CD4-positive, alpha-beta T cell treated with Interleukin-12 subunit alpha and Interleukin-12 subunit beta, for 1 hour (primary cell): ENCODE measurements at places on chromosomes 5 and 9.

GRCh38 chr5:151949701-151950308 is 25.2 kb upstream of the GLRA1 start:
- DNase-seq = no peak

DNA sequence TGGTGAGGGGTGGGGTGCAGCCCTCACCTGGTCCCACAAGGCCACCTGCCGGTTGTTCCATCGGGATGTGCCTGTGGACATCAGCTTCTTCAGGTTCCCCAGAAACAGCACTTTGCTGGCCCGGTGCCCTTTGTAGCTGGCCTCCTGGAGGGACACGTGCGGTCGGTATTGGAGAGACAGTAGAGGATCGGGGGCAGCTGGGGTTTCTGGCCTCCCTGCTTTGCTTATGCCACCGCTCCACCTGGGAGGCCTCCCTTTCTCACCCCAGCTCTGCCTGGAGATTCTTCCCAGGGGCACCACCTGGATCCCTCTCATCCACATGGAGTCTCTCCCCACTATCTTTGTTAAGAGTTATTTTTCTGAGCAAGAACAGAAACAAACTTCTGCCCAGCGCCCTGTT is 13.1 kb upstream of the TRIM14 start:
- no peak for DNase-seq

DNA sequence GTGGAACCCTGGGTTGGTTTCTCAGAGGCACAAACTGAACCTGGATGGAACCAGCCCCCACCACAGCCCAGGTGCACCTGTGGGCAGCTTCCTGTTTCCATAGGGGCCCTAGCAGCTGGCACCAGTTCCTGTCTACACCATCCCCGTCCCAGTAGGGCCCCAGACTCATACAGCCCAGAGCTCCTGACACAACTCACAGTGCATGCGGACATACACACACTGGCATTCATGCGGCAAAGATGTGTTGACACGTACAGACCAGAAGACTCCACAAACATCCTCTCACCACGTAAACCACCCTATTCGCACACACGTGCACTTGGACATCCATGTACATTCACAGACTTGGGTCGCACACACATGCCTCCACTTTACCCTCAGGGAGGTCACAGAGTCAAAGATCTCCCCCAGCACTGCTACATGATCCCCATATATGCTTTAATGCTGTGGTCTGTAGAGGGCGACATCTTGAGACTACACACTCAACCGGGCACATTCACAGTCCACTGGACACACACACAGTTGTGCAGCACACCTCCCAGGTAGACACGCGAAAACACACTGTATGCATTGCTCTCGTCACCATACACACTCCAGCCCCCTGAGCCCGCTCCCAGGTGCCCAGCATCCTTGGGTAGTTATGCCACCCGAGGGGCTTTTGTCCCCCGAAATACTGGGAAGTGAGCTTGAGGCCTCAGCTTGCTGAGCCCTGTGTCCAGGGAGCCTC is 22.4 kb downstream of the CXXC5 start:
- DNase-seq = peak; percentile 28

DNA sequence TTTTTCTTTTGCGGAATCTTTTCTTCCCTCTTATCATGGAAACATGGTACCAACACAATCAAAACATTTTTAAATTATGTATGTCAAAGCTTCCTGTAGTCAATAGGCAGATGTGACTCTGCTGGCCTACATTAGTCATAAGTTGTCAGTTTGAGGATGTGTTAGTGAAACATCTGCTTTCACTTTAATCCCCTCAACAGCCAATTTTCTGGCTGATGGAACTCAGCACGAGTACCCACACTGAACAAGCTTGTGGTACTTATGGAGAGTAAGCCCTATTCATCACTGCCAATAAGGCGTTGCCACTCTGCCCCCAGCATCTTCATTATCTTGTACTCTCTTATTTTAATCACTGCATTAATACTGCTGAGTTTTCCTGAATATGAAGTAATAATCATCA is 1034.4 kb downstream of the CDH9 start:
- DNase-seq = no peak

- peak; percentile 2 for DNase-seq
Observed at GRCh38 chr9:22175972-22176545, 167.0 kb upstream of the CDKN2B start.

DNA sequence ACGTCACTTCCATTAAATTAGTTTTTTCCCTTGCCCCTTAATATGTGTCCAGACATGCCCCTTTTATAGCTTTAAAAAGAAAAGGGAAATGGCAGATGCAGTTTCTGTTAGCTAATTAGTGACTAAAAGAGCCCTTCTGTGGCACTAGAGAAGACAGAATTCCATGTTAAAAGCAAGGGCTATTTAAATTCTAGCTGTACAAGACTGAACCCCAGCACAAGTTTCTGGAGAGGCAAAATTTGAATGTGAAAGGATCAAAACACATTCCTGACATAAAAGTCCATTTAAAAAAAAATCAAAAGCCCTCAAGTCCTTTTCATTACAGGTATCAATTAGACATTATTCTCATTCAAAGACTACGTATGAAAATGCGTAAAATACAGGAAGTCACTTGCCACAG is 78.7 kb downstream of the HAPLN1 start:
- DNase-seq = no peak

DNA sequence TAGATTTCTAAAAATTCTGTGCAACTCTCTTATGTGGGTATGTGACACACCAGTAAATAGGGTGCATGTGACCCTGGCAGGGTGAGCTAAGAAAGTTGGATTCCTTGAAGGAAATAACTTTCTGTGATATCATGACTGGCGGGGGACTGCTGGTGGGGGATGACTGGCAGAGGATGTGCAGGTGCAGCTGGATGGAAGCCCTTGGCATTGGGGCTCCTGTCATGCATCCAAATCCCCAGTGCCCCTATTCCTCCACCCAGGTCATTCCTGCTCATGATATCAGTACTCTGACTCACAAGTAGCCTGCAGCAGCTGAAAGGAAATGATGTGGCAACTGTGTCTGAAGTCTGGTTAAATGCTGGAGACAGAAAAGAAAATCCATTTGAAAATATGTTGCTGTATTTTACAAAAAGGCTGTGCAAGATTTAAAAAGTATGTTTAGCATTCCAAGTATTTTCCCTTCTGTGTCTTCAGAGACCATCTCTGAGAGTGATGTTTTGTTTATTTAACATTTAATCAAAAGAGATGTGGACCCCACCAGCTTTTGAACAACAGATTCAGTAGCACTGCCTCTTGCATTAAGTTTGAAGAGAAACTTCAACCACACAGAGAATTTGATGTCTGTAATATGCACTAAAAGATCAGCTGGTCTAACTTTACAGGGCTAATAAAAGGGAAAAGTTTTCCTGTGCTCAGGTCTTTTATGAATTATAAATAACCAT is 17.9 kb upstream of the ZSWIM6 start:
- no peak for DNase-seq

GRCh38 chr5:99590806-99591205 is 662.0 kb upstream of the CHD1 start:
- no peak for DNase-seq
